ENCODE measurements at places on chromosomes 5 and 9. TPM values are rescaled to one million over a fixed set of nuclear protein-coding genes. Genes with fewer than 3 reads are reported as not detected.

Gene ZNF300
- 48.4 TPM for total RNA-seq

Gene G3BP1
- total RNA-seq = 81.0 TPM

Gene CTSV
- total RNA-seq = 0.46 TPM

Gene UNC13B
- total RNA-seq = 26.5 TPM

Gene KIAA0825
- 36.9 TPM for total RNA-seq

Gene C8G
- not detected for total RNA-seq

Gene OR1Q1
- total RNA-seq = not detected

Gene CDC25C
- 2.1 TPM for total RNA-seq

Gene TRIM36
- total RNA-seq = 102 TPM

Gene ZNF462
- total RNA-seq = 89.7 TPM

Gene C5
- 6.9 TPM for total RNA-seq

Gene ACSL6
- total RNA-seq = 59.5 TPM
